ENCODE measurements at places on chromosomes 1 and 21. TPM values are rescaled to one million over a fixed set of nuclear protein-coding genes. Genes with fewer than 3 reads are reported as not detected.

Gene SLC5A3
- total RNA-seq = 13.9 TPM

Gene LEMD1
- 0.70 TPM for total RNA-seq

Gene DIRAS3
- 0.17 TPM for total RNA-seq

Gene PTCH2
- 0.10 TPM for total RNA-seq

Gene NUP210L
- total RNA-seq = 0.05 TPM

Gene PAX7
- total RNA-seq = not detected

Gene MSH4
- 0.75 TPM for total RNA-seq

Gene LYPD8
- total RNA-seq = 2.6 TPM

Gene ETV3L
- not detected for total RNA-seq

Gene HLX
- total RNA-seq = 0.35 TPM

Gene AUNIP
- 0.89 TPM for total RNA-seq

Gene ATP1A2
- total RNA-seq = not detected

Gene PLA2G2D
- total RNA-seq = not detected

Gene C1orf87
- 0.17 TPM for total RNA-seq

Gene LENEP
- not detected for total RNA-seq

Gene POFUT2
- 24.3 TPM for total RNA-seq

Gene MROH9
- not detected for total RNA-seq

Data from renal cortical epithelial cell (primary cell).